Fibroblast of upper back skin (primary cell): ENCODE measurements at places on chromosomes 12 and 14.

DNA sequence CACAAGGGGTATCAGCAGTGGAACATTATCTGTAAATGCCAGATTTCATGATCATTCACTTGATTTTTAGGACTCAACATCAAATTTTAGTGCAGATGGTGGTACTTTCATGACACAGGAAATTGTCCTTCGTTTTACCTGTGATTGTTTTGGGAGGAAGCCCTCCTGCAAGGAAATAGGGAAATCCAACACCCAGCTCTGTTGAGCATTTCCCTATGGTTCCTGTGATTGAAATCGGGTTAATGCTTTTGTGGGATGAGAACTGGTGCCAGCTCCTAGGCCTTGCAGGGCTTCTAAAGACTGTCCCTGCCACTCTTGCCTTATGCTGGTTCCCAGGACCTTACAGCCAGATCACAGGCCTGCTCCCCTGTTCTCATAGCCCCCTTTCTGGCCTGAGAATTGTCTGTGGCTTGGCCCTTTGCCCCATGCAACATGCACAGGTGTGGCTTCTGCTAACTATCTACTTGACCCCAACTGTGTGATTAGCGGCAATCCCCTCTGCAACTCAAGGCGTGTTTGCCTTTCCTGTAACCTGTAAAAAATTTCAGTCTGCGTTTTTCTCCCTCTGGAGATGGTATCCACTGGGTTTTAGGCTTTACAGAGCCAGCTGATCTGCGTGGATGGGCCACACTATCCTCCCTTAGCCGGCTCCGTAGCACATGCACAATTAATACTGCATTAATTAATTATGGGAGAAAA, 112.5 kb downstream of the ETV6 start:
- DNase-seq = no peak

DNA sequence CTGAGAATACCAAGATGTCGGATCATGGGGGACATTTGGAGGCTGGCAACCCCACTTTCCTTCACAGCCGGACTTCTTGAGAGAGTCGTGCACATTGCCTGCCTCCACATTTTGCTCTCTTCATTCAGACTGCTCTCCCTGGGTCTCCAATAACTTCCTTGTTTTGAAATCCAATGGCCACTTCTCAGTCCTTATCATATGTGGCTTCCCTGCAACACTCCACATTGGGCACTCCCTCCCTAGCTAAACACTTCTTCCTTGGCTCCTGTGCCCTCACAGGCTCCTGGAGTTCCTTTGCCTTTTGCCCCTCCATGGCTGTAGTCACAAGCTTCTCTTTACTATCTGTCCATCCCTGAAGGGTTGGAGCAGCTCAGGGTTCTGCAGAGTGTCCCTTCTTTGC, 30.1 kb downstream of the NPC2 start:
- DNase-seq = no peak

DNA sequence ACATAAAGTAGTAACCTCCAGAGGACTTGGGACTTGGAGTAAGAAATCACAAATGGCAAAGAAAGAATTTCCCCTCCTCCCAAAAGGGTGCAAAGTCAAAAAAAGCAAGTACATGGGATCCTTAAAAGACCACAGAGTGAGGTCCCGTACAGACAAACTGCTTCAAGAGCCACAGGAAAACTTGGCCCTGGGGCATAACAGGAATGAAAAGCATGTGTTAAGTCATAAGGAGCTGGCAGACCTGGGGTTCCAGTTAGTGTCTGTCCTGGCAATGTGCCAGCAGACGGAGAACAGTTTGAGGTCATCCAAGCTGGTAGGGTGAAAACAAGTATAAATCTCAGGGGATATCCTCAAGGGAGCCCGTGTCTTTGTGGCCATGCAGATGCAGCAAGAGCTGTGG, 73.2 kb downstream of the HSD17B6 start:
- peak; percentile 71 for DNase-seq

DNA sequence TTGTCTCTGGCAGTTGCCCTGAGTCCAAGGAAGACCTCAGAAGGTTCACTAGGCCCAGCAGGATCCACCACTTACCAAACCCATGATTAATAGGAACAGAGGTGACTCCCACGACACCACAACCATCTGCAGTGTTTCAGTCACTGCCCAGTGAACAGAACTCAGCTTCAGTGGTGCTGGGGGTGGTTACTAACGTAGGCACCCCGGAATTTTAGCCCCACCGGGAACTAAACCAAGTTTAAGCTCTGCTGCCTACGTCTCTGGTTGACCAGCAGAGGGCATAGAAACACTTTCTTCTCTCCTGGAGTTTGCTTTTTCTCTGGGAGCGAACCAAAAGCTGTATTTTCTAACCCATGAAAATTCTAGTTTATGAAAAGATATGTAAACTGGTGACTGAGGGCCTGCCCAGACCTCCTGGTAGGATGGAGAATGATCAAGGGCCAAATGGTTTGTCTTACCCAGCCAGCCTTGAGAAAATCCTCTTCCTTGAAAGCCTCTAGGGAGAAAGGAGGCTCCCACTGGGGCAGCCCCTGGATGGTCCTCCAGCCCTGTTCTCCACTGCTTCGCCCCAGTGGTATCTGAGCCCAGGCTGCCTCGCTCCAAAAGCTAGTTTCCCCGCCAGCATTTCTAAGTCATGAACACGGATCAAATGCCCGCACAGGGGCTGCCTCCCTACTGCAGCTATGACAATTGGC, 379.8 kb downstream of the DPF3 start:
- peak; percentile 62 for DNase-seq

DNA sequence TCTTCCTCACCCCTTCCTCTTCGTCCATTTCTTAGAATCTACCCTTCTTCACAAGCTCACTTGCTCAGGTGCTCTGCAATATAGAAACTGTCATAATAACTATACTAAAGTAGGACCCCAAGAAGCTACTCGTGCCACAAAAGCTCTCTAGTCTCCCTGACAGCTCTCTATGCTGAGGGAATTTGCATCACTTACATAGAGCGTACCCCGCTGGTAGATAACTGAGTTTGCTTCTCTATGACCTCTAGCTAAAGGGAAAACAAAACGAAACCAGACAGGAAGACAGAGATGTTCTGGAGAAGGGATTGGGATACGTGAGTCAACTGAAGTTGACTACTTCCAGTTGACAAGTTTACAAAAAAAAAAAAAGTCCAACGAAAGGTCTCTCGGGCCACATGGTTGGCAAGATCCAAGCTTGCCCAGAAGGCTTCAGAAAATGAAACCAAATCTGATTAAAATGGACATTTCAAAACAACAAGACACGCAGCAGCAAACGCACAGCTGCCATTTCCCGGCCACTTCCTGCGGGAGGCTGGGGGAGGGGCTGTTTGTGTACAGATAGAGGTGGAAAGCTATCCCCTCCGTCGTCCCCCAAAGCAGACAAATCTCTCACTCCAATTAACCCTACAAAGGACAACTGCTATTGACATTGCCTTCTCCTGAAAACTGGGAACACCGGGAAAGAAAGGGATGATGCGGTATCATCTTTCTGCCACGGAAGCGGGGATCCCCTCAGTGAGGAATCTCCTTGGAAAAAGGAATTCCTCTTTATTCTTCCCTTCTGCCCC, 1.3 kb downstream of the BAZ2A start:
- DNase-seq = peak; percentile 35

- DNase-seq = peak; percentile 45
These were observed 18.3 kb downstream of the SLC17A8 start for GRCh38 chr12:100375038-100375735.

- no peak for DNase-seq
These were observed 624 bp downstream of the RIN3 start for GRCh38 chr14:92513966-92514843.

DNA sequence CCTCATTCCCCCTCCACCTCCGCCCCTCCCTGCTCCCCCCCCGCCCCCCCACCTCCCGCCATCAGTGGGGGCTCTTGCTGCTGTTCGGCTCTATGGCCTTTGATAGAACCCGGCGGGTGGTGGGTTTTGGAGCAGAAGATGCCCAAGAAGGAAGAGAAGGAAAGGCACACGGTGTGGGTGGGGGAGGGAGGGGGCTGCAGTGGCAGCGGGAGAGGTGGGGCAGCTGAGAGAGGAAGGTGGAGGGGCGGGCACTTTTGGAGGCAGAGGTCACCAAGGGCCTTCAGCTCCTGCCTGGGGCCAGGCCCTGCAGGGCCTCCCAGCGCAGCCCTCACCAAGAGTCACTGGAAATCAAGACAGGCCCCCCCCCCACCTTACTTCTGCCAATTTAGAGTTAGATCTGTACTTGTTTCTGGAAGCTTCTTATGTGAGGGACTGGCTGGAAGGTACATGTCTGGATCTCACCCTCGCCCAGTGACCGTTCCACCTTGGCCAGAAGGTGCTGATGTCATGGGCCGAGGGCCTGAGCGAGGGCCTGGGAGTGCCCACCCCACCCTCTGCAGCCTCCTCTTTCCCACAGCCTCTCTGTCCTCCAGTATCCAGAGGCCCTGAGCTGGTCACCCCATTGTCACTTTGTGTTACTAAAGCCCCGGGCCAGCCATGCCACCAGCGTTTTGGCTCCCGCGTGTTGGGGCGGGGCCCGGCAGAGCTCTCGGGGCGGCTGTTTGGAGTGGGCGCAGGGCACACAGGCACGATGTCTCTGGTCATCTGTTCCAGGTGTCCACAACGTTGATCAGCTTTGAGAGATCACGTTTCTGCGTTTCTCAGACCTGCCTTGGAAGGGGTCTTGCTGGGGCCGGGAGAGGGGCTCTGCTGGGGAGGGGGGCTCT, 153.9 kb downstream of the KIF26A start:
- DNase-seq = no peak

- no peak for DNase-seq
These were observed 51.0 kb downstream of the EGLN3 start for GRCh38 chr14:33899723-33900341.

GRCh38 chr12:10563002-10563401, 50.4 kb downstream of the MAGOHB start:
- DNase-seq = no peak

DNA sequence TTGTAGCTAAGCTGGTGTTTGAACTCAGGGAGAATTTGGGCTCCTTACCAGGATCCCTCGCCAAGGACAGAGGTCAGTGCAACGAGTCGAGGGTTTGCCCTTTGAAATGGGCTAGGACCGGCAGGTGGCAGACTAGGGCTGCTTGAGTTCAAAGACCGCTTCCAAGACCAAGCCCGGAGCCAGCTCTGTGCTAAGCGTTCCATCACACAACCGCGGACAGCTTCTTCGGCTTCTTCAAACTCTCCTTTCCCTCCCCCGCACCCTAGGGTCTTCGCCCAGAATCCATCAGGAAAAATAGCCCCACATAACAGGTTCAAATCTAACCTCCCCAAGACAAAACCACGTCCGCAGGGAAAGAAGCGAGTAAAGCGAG, 705 bp upstream of the FLVCR2 start:
- DNase-seq = peak; percentile 72

DNA sequence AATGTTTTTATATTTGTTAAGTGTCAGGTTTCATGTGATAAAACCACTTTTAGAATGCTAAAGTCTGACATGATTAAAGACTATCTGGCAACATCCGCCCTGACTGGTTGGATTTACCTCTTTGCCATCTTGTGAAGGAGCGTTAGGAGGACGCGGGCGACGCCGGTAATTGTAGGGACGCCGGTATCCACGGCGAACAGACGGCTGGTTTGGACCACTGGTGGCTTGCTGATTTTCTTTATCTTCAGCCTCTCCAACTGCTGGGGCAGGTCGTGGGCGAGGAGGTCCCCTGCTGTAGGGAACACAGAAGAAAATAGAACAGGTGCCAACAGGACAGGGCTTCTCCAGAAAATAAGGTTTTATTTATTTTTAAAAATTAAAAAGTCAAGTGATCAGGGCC, 21.3 kb downstream of the YBX3 start:
- DNase-seq = no peak

- no peak for DNase-seq
These were observed 41.6 kb upstream of the RFX4 start for GRCh38 chr12:106541201-106541600.

- DNase-seq = peak; percentile 26
These were observed 37.8 kb downstream of the LLPH start for GRCh38 chr12:66092559-66093269.

DNA sequence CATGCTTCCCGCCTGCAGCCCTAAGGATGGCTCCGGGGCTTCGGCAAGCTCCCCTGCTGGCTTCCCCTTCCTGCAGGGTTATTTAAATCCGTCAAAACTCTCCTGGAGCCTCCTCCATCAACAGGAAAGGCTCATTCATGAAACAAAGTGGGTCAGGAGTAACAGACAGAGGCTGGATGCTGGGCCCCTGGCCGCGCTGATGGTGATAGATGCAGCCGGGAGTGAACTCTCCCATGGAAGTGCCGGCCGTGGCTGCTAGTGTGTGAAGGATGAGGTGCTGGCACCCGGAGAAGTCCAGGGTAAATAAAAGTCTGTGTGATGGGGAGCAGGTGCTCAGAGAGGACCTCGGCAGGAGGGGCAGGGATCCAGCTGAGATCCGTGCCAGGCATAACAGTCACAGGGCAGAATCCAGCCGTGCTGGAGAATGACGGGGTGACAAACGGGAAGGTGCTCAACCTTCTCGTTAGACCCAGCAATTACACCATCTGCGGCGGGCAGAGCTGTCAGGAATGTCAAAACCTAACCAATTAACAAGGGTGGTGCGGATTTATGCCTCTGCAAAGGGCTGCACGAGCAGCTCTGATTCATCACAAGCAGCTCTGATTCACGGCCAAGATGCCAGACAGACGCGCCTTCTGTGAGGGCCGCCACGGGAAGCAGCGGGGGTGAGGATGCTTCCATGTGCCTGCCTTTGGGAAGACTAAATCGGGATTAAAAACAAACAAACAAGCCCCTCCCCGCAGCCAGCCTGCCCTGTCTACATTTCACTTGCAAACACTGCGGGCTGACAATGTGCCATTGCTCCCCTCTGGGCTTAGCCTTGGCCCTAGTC, 55.6 kb downstream of the SYNE3 start:
- DNase-seq = peak; percentile 73

- no peak for DNase-seq
These were observed 157.6 kb downstream of the PRKCH start for GRCh38 chr14:61478971-61479473.

- DNase-seq = no peak
These were observed 147.1 kb downstream of the MYRFL start for GRCh38 chr12:69972136-69972535.

- no peak for DNase-seq
These were observed 36.5 kb upstream of the SELPLG start for GRCh38 chr12:108670066-108670631.

DNA sequence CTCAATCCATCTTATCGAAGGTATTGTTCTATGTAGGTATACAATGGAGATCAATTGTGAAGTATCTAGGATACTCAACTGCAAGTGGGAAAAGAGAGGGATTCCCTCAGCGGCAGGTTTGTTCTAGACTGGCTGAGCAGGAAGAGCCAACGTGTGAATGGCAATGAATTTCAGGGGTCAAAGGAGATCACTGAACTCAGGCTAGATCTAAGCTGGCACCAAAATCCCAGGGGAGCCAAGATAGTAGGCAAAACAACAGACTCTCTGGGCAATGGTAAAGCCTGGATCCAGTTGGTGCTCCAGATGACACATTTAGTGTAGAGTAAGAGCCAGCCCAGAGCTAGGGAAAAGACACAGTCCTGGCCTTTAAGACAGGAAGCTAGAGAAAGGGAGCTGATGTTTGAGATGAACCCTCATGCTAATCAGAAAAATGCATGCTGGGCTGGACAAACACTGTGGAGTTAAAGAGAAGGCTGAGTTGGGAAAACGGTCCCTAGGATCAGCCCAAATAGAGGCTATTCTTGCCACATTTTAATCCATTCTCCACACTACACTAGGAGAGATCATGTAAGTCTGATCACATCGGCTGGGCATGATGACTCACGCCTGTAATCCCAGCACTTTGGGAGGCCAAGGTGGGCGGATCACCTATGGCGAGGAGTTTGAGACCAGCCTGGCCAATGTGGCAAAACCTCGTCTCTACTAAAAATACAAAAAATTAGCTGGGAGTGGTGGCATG, 45.6 kb downstream of the EFCAB11 start:
- no peak for DNase-seq

- no peak for DNase-seq
These were observed 78.0 kb downstream of the CPSF2 start for GRCh38 chr14:92199763-92200162.
